CD8-positive, alpha-beta memory T cell (primary cell): ENCODE measurements at places on chromosomes 13 and 19.

DNA sequence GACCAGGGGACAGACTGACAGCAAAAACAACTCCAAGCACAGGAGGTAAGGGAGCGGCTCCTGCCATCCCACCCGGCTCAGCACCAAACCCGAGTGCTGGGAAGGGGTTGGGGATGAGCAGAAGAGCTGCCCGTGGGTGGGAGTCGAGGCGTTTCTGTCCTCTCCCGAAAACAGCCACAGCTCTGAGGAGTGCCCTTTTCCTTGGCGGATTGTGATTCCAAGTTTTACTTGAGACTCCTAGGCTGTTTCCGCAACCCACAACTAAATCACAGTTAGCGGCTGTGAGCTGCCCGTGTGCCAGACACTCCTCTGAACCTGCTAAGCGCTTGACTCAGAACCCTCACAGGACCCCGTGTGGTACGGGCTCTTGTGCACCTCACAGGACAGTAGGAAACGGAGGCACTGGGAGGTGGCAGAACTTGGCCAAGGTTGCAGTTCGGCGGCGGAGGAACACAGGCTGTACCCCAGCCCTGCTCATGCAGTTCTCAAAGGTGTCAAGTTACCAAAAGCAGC lies 21.4 kb downstream of the CFAP97D2 start:
- no peak for DNase-seq

GRCh38 chr19:872266-872951 lies 12.9 kb downstream of the CFD start:
- peak; percentile 85 for DNase-seq

- no peak for DNase-seq
These were observed 45.9 kb upstream of the ATP11A start for GRCh38 chr13:112643759-112644459.

DNA sequence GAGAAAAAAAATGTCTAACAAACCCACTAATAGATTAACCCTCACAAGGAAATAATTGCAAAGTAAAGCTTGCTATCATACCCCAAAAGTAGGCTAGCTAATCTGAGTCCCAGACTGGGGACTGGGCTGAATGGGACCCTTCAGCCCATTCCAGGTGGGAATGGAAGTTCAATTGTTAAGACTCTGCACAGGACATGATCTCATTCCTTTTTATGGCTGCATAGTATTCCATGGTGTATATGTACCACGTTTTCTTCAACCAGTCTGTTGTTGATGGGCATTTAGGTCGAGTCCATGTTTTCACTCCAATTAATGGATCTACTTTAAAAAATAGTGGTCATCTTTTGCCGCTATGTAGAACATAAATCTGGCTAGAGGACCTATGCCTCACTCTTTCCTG lies 17.9 kb downstream of the OR7A5 start:
- DNase-seq: no peak

- DNase-seq: no peak
These were observed 8.3 kb upstream of the TLE6 start for GRCh38 chr19:2969104-2969504.

DNA sequence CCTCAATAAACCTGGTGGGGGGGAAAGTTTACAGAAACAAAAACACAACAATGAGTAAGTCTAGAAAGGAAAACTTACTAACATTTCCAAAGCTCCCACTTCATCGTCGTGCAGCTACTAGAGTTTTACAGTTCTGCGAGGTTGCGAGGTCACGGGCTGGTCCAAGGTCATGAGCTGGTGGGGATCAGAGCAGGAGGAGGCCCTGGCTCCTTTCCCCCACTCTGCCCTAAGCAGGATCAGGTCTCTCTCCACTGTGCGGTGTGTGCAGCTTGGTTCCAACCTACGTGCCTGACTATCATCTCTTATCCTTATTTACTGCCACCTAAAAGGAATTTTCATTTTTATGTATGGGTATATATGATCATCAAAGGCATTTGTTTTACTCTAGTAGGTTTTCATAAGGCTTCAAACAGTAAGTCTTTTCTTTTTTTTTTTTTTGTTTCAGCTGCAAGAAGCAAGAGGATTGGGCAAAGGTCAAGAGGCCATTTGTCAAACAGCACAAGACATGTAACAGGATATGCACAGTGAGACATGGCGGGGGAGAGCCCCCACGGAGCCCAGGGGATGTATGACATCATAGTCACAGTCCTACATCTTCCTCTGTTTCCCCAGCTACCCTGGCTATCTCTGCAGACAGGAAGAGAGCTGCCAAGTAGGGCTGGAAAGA lies 76.6 kb upstream of the POMP start:
- DNase-seq: no peak

- no peak for DNase-seq
These were observed 247.1 kb downstream of the DCT start for GRCh38 chr13:94232161-94232950.

DNA sequence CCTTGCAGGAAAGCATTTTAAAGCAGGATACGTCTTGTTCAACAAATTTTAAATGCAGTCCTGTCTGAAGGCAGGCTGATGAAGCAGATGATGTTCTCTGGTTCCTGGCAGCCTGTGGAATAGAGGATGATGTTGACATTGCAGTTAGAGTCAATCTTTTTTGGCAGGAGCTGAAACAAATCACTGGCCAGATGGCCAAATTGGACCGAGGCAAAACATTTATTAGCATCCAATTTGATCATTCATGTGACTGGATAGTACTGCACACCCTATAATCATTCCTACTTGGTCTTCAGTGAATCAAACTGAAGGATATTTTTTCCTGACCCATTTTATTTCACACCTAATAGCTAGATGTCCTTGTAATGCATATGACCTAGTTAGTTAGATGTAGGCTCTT lies 172.2 kb upstream of the SLC10A2 start:
- DNase-seq: no peak

GRCh38 chr19:5147978-5148793 lies 179.3 kb downstream of the KDM4B start:
- no peak for DNase-seq

DNA sequence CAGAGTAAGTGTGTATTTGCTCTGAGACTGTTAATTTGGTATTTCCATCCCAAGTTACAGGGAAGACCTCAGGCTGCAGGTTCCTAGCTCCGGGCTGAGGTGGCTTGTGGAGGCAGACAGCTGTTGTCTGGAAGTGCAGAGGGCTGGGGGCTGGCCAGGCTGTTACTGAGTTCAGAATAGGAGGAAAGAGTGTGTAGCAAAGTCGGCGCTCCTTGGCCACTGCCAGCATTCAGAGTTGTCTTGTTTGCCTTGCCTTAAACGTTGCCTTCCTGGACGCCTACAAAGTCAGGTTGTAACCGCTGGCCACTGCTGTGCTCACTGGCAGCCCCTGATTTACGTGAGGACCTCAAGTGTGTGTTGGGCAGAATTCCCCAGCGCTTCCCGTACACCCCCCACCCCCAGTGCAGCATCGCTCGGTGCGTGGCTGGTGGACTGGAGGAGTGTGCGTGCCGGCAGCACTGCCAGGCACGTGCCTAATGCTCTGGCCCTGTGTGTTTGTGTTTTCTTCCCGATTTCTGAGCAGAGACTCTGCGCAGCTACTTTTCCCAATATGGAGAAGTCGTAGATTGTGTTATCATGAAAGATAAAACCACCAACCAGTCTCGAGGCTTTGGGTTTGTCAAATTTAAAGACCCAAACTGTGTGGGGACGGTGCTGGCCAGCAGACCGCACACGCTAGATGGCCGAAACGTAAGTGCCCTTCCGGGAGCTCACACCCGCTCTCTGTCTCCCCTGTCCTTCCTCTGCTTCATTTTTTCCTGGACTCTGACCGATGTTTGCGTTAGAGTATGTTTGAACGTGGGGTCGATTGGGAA lies 10.5 kb downstream of the DAZAP1 start:
- DNase-seq: no peak

DNA sequence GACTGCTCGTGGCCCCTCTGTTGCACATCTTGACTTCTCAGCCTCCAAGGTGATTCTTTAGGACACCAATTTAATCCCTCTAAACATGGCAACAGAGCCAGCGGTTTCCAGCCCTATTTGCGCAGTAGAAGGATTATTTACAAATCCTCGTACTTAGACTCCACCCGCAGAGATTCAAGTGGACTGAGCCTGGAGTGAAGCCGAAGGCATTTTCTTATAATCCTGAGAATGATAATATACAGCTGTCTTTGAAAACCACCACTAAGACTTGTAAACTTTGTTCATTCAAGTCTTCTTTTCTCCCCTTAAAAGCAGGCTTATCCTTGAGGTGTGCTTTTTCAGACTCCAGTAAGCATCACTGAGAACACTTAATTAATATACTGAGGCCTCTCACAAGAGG lies 4.8 kb upstream of the DPRX start:
- no peak for DNase-seq

DNA sequence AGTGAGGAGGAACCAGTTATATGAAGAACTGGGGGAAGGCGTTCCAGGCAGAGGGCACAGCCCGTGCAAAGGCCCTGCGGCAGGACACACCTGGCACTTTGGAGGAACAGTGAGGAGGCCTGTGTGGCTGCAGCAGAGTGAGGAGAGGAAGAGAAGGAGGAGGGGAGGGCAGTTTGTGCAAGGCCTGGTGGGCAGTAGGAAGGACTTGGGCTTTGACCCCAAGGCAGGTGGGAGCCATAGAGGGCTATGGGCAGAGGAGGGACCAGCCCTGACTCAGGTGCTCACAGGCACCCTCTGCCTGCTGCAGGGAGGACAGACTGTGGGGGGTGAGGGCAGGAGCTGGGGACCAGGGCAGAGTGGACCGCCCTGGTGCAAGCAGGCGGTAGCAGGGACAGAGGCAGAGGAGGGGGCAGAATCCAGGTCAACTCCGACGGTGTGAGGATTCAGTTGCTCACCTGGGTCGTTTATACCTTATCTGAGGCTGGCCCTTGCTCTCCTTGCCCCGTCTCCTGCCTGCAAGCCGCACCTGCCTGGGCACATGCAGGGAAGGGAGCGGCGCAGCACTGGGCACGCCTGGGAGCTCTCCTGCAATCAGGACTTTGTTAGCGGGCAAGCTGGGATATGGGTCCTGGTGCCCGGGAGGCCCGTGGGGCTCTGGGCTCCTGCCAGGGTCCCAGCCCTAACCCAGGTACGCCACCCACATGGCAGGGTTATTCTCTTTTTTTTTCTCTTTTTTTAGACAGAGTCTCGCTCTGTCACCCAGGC lies 34.8 kb downstream of the NFIC start:
- no peak for DNase-seq

GRCh38 chr13:73657821-73658540 lies 476.2 kb downstream of the KLF12 start:
- no peak for DNase-seq

GRCh38 chr13:98207416-98207815 lies 30.3 kb upstream of the RNF113B start:
- DNase-seq: no peak

- no peak for DNase-seq
These were observed 22.6 kb downstream of the TM9SF2 start for GRCh38 chr13:99523838-99524237.

- no peak for DNase-seq
These were observed 143.5 kb upstream of the UBL3 start for GRCh38 chr13:29993716-29994488.

DNA sequence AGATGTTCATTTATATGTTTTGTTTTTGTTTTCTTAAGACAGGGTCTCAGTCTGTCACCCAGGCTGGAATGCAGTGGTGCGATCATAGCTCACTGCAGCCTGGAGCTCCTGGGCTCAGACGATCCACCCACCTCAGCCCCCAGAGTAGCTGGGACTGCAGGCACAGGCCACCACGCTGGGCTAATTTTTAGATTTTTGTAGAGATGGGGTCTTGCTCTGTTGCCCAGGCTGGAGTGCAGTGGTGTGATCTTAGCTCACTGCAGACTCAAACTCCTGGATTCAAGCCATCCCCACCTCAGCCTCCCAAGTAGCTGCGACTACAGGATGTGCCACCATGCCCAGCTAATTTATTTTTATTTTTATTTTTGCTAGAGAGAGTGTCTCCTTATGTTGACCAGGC lies 45.7 kb downstream of the NFIC start:
- DNase-seq: no peak

DNA sequence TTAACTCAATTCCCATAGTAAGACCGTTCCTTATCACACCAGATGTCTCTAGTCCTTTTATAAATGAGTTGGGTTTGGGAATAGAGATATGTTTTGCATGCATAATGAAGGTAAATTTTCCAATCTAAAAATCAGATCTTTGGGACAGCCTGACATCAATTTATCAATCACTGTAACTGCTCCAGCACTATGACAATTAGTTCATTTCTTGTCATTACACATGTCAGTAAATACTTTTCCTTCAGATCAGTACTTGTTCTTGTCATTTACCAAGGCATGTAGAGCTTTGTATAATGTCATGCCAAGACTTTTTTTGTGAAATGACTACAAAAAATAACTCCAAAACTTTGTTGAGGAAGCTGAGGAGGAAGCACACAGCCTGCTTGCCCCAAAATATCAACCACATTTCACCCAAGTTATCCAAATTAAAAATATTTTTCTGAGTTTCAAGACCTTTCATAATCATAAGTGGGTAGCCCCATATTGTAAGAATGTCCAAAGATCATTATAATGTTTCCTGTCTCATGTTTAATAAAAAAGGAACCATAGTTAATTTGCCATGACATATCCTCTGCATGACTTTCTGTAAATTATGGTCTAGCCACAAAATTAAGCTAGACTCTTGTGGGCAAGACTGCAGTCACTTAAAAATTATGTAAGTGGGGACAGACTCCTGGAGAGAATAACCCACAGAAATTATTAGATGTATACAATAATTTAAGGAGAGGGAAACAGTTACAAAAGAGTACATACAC lies 586.8 kb downstream of the TBC1D4 start:
- no peak for DNase-seq

- no peak for DNase-seq
These were observed 8.8 kb upstream of the CACNG6 start for GRCh38 chr19:53982611-53983010.

DNA sequence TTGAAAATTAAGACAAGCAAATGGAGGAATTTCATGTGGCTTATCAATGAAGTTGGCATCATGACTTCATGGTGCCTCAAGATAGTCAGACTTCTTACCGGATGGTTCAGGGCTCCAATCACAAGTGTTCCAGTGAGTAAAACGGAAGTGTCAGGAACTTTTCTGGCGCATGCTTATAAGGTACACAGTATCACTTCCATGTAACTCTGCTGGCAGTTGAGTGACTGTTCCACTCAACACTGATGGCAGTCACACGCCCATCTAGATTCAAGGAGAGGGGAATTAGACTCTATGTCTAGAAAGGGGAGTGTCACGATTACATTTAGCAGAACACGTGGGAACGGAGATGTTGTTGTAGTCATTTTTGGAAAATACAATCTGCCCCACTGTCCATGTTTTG lies 114.3 kb downstream of the KCTD15 start:
- DNase-seq: no peak

GRCh38 chr19:17611462-17612244 lies 56.2 kb downstream of the COLGALT1 start:
- DNase-seq: no peak

DNA sequence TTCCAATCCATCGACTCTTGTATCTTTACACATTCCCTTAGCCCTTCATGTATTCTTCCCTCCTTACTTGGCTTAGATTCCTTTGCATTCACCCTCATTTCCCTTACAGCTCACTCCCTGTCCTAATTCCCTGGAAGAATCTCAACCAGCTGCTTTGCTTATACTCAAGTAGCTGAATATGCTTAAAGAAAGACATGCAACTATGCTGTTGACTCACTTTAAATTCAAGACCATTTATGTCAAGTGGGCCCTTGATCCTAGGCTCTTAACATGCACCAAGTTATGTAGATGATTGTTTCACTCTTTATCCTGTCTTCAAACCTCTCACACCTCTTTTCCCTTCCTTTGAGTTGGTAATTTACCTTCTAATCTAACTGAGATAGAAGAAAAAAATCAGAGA lies 7.4 kb downstream of the CCDC122 start:
- DNase-seq: no peak
